ENCODE measurements at places on chromosomes 7 and 10. TPM values are rescaled to one million over a fixed set of nuclear protein-coding genes. Genes with fewer than 3 reads are reported as not detected.

The TMEM184A gene
- total RNA-seq = 0.66 TPM

The CCL24 gene
- not detected for total RNA-seq

GRCh38 chr10:126518218-126519080, 130.2 kb upstream of the ADAM12 start:
- H3K27me3 ChIP-seq = no peaks in the 10 kb centered on the region
- no peak for DNase-seq
- no peak overlapping the region for H3K4me3 ChIP-seq
- H3K36me3 ChIP-seq = no peaks in the 10 kb centered on the region

GRCh38 chr10:79070606-79071395, 2.0 kb downstream of the ZMIZ1 start:
- H3K27me3 ChIP-seq = peaks cover 20% of the 10 kb centered on the region
- DNase-seq = peak; percentile 68
- peaks cover 35% of the 10 kb centered on the region for H3K4me1 ChIP-seq
- H3K27ac ChIP-seq = no peak overlapping the region
- no peaks in the 10 kb centered on the region for H3K36me3 ChIP-seq

DNA sequence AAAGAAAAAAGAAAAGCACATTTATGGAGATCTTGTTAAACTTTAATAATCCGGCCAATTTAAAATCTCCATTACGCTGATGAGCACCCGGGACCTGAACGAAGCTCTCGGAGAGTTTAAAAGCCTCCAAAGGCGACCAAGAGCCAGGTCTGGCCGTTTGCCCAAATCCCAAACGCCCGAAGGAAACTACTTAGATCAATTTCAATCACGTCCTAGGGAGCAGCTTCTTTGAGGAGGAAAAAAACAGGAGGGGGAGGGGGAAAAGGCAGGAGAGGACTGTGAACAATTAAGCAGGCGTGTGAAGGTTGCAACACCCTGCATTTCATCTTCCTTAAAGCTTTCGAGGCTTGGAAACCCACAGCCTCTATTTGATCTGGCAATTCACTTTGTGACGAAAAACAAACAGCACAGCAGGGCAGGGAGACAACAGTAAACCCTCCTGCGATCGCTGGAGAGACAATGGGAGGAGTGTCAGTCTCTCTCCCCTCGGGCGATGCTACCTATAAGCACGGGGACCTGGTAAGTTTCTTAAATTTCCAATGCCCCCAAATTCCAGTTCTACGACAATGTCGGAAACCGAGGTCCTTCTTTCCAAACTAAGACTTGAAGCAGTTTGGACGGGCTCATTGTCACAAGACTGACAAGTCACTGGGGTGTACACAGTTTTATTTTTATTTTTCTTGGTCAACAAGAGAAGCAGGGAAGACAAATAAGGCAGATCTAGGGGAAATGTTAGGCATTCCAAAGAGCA, 1.2 kb downstream of the KLF6 start:
- peak overlapping the region; percentile 87 for H3K27ac ChIP-seq
- peaks cover 32% of the 10 kb centered on the region for H3K36me3 ChIP-seq
- H3K27me3 ChIP-seq = 0 out of 2 replicates have a peak, but pooled peaks cover 5% of the 10 kb centered on the region

Data from GM23338 (cell line).